ENCODE measurements at places on chromosomes 1 and 21.

GRCh38 chr1:240111558-240111957, 19.9 kb downstream of the FMN2 start:
- no peak for DNase-seq

DNA sequence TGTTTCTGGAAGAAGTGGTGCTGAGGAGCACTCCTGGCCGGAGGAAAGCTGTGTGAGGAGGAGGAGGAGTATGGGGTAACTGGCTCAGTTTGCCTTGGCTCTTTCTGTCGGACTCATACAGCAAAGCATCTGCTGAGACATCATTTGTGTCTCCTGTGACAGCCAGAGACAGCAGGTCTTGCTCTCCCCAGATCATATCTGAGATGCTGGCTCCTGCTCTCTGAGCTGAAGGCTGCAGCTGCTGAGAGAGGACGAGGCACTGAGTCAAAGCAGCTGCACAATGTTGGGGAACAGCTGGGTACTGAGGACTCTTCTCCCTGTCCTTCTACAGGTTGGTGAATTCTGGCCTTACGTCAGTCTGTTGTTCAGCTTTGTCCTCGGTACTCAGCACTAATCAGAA, 14.3 kb downstream of the OR2B11 start:
- DNase-seq = no peak

DNA sequence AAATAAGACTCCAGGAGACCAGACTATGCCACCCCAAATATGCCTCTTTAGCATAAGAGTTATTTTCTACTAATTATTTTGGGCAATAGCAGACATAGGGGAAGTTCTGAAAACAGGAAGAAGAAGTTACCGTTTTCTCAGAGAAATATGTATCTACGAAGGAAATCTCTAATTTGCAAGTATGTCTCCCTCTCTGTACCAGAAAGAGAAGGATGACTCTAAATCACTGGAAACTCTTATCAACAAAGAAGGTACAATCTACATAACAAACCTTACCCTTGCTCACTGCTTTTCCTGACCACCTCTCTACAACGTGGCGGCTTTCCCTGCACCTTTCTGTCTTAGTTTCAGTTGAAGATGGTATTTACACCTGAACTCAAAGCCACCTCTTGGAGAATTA, 49.0 kb downstream of the OMA1 start:
- DNase-seq = no peak

GRCh38 chr1:103274886-103275285, 166.6 kb upstream of the COL11A1 start:
- DNase-seq = no peak

GRCh38 chr1:183419399-183419798, 1.2 kb upstream of the NMNAT2 start:
- DNase-seq = no peak

DNA sequence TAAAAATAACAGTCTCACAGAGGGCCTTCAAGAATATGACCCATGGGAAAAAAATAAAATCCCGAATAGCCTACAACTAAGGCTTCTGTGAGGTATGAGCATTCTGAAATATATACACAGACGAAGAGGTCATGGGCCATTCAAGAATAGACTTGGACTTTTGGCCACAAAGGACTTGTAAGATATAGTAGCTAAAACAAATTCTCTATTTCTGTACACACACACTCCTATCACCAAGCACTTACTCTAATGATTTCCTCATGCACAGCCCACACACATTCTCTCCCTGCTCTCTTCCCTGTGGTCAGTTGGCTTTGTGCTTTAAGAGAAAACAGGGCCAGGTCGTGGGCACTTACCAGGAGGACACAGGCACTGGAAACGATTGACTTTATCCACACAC, 69.7 kb upstream of the ADAM30 start:
- no peak for DNase-seq

DNA sequence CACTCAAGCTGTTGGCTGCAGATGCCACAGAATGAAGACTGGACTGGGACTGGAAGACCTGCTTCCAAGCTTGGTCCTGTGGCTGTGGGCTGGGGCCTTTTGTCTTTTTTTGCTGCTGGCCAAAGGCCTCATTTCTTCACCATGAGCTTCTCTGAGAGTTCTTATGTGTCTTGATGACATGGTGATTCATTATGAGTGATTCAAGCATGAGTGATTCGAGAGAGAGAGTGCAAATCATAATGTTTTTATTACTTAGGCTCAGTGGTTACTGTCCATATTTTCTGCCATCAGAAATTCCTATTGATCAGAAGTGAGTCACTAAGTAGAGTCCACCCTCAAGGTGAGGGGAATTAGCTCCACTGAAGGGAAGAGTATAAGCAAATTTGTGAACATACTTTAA, 94.0 kb downstream of the PCP4 start:
- no peak for DNase-seq
